ENCODE measurements at places on chromosomes 16 and 17. TPM values are rescaled to one million over a fixed set of nuclear protein-coding genes. Genes with fewer than 3 reads are reported as not detected.

The USP6 gene
- 2.4 TPM for polyA plus RNA-seq

DNA sequence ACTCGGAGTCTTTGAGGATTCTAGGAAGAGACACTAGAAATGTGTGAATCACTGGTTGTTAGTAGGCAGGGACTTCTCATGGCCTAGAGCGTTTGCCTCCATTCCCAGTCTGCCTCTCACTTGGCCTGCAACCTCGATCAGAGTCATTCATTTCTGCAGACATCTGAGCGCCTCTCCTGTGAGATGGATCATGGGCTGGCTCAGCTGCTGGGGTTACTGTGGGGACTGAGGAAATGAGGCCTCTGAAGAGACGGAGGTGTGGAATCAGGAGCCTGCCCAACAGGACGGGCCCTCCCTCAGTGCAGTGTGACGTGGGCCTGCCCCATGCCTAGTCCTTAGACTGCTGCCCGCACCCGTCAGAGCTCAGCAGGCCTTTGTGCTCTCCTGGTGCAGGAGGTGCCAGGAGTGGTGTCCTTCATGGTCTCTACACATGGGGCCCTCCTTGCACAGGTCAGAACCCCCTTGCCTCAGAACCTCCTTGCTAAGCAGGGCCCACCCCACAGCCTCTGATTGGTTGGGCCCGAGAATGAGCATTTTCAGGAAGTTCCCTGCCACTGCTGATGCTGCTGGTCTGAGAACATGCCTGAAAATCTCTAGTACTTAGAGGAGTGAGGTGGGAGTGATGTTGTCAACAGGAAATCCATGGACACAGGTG is 99.4 kb downstream of the NPIPB11 start:
- no peak for DNase-seq

GRCh38 chr17:29563816-29564215 is 3.0 kb downstream of the ABHD15 start:
- DNase-seq: no peak

GRCh38 chr17:37107406-37108083 is 158.8 kb downstream of the AATF start:
- DNase-seq: peak; percentile 71

The DPEP1 gene
- polyA plus RNA-seq: 5.9 TPM

- DNase-seq: no peak
These were observed 32.6 kb downstream of the PLXDC1 start for GRCh38 chr17:39118674-39119419.

DNA sequence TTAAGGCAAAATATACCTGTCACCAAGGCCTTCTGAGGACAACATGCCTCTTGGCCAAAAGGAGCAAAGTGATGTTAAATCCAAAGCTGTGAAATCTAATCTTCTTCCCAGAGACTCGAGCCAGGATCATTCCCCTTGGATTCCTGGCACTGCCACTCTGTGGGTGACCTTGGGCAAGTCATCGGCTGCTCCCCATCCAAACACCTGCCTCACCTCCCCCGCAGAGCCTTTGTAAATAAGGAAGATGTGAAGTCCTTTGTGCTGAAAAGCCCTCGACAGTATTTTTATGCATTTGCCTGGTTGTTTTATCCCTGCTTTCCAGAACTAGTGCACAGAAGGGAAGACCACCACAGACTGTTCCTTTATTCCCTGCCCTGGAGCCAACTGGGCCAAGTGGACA is 5.4 kb upstream of the CEP295NL start:
- DNase-seq: no peak

DNA sequence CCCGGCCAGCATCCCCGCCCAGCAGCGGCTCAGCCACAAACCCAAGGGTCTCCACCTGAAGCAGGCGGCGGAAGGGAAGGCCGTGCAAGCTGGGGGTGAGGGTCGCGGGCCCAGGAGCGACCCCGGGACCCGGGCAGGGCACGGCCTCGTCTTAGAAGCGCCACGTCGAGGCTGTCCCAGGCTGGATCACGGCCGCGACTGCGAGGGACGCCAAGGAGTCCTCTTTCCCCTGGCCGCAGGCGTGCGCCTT is 538 bp upstream of the CCNF start:
- no peak for DNase-seq

DNA sequence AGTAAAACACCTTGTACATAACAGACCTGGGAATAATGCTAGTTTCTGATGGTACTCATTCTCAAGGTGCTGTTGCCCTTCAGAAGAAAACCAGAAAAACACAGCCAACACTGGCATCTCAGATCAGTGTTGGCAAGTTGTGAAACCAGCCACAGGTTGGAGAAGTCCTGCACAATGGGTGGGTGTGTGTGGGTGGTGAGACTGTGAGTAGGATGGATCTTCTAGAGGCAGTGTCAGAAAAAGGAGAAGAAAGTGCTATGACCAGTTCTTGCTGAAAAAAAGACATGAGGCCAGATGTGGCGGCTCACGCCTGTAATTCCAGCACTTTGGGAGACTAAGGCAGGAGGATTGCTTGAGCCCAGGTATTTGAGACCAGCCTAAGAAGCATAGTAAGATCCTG is 35.2 kb upstream of the SMIM36 start:
- DNase-seq: no peak

The ZFP90 gene
- 45.4 TPM for polyA plus RNA-seq

GRCh38 chr17:78793968-78794367 is 11.9 kb upstream of the CYTH1 start:
- DNase-seq: no peak

GRCh38 chr17:80856863-80857755 is 134.5 kb upstream of the CHMP6 start:
- DNase-seq: no peak

DNA sequence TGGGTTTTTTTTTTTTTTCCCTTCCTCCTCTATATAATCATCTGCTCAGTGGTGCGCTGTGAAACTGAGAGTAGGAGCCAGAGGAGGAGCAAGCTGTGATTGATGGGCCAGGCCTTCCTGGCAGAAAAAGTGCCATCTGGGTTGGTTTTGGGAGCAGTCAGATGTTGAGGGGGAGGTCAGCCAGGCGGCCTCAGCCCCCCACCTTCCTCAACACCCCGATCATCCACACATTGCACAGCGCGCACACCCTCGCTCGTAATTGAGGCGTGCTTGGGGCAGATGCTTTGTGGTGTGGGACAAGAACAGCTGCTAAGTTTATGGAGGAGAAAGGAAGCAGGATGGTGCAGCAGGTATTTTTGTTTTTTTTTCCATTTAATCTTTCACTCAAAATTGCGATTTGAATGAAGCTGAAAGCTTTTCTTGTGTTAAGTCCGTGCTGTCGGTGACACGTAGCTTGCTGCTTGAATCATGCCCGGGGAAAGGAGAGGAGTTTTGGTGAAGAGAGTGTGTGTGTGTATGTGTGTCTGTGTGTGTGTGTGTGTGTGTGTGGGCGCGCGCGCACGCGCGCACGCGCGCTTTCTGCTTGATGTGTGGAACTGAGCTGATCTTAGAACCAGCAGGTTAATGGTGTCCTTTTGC is 177.4 kb downstream of the RBFOX1 start:
- no peak for DNase-seq

- DNase-seq: no peak
These were observed 5.9 kb upstream of the HOXB13 start for GRCh38 chr17:48734333-48735061.

DNA sequence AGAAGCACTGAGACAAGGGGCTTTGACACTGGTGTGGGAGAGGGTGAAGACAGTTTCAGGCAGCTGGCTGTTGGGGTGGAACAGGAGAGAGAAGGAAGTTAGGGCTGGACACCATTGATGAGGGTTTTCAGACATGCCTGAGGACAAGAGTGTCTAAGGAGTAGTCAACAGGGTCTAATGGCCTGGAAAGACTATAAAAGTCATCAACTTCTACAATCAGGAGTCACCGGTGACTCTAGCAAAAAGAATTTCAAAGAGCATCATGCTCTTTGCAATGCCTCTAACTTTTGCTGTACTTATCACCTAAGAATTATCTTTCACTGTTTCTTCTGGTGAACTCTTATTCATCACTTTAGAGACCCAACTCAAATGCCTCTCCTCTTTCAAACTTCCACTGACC is 213.9 kb downstream of the C16orf78 start:
- no peak for DNase-seq

- no peak for DNase-seq
These were observed 6.2 kb downstream of the PRCD start for GRCh38 chr17:76545918-76546555.

GRCh38 chr16:23436951-23437350 is 16.0 kb downstream of the COG7 start:
- DNase-seq: no peak

- DNase-seq: no peak
These were observed 84.8 kb downstream of the IRF8 start for GRCh38 chr16:85983606-85984230.

DNA sequence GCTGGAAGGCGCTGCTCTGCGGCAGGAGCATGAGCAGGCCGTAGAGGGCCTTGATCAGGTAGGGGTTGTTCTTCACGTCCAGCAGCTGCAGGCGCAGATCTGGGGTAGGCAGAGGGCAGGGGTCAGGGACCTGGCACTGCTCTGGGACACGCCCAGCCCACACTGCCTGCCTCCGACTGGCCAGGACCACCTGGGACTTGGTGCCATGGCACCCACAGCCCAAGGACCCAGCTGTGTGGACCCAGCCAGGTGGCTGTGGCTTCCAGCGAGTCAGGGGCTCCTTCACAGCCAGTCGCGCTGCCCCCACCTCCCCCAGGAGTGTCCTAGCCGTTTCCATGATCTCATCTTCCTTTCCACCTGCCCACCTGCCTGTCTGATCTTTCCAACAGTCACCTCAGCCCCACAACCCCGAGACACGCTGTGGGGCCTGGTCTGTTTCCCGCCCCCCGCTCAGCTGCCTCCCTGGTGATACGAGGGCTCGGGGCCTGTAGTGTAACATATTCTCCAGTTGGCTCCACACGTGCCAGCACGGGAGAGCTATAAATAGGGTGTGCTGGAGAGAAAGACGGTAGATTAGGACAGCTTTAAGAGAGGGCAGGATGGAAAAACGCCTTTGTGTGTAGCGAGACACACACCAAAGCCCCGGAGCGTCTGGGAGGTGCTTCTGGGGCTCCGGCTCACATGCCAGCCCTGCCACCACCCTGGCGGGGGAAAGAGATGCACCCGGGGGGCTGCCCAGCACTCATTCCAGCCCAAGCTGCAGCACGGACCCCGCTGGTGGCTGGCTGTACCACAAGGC is 7.2 kb upstream of the MTSS2 start:
- DNase-seq: peak; percentile 68

- peak; percentile 45 for DNase-seq
These were observed 169.3 kb downstream of the RBFOX3 start for GRCh38 chr17:79441356-79442160.

The USB1 gene
- polyA plus RNA-seq: 23.4 TPM

The PIRT gene
- polyA plus RNA-seq: 0.06 TPM

The CACNG3 gene
- 0.09 TPM for polyA plus RNA-seq

The CALB2 gene
- polyA plus RNA-seq: not detected

DNA sequence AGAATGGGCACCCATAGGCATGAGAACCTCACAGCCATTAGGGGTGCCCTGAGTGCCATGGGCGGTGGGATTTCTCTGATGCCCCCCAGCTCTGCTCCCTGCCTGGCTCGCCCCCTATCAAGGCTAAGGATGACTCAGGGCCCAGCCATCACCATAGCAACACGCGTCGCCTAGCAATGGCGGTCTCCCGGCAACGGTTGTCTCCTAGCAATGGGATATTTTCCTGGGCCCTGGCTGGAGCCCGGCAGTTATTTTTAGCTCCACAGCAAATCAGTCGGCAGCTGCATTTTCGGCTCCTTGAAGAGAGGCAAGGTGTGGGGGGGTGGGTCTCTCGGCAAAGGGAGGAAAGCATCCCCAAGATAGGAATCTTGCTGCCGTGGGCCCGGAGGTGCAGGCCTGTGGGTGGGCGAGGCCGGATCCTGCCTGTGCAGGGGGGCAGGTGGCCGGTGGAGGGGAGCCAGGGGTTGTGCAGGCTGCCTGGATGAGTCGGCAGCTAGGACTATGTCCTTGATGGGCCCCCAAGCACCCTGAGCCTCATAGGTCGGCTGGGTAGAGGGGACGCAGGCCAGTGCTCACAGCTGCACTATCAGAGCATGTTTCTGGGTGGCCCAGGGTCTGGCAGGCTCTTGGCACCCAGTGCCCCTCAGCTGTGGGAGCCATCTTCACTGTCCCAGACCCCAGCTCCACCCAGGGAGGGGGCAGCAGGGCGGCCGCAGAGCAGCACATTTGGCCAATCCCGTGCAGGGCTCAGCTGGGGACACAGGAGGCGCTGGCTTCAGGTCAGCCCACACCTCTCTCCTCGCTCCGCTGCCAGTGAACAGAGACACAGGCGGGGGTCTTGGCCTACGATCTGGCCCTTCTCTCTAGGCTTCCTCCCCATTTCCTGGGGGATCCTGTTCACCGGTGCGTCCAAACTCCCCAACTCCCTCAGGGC is 4.2 kb upstream of the FBXL16 start:
- DNase-seq: no peak

DNA sequence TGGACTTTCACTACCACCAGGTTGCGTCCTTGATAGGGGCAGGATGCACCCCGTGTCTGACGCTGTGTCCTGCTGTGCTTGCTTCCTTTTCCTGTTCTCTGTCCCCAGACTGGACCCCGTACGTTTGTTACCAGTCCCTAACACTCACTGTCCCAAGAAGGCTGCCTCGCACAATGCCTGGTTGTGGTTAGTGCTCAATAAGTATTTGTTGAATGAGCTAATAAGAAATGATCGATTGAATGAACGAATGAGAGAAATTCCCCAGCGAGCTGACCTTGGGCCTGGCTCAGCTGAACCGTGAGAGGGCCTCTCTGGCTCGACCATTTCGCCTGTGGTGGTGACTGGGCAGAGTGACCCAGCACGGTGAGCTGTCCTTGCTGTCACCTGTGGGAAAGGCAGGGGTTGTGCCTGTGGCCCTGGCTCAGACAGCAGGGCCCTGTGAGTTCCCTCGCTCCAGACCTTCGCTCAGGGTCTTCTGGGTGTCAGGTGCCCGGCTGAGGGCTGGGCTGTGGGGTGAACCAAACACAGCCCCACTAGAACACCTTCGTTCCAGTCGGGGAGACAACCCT is 20.9 kb downstream of the CMIP start:
- DNase-seq: no peak

The GSDMA gene
- polyA plus RNA-seq: 0.77 TPM

GRCh38 chr16:66364117-66364958 is 2.2 kb upstream of the CDH5 start:
- no peak for DNase-seq

DNA sequence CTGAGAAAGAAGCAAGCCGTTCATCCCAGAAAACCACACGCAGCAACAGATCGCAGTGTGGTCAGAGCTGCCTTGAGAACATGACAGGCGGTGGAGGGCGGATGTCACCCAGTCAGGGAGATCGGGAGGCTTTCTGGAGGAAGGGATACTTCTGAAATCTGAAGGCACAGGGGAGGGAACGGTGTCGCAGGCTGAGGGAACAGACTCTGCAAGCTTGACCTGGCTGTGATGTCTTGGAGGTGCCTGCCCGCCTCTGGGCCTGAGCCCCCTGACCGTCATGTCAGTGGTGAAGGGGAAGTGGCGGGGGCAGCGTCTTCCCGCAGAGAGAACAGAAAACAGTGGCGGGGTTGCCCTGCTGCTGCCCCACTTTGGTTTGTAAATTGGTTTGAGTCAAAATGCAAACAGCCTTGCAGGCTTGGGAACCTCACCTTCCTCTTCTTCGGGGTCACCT is 8.1 kb upstream of the ATP2A3 start:
- DNase-seq: no peak

GRCh38 chr17:82891911-82892310 is 52.1 kb upstream of the ZNF750 start:
- DNase-seq: no peak

Measured in left lung (tissue), 14 donors.